ENCODE measurements at places on chromosomes 2 and 18. TPM values are rescaled to one million over a fixed set of nuclear protein-coding genes. Genes with fewer than 3 reads are reported as not detected.

Gene MFF
- total RNA-seq: 785 TPM

GRCh38 chr2:135993421-135993820, 8.0 kb upstream of the DARS1 start:
- DNase-seq: no peak

GRCh38 chr2:208266553-208266893, 468 bp downstream of the PIKFYVE start:
- DNase-seq: no peak

Gene REG1B
- total RNA-seq: not detected

- no peak for DNase-seq
Measured at GRCh38 chr18:23307567-23308295, 145.4 kb upstream of the RIOK3 start.

DNA sequence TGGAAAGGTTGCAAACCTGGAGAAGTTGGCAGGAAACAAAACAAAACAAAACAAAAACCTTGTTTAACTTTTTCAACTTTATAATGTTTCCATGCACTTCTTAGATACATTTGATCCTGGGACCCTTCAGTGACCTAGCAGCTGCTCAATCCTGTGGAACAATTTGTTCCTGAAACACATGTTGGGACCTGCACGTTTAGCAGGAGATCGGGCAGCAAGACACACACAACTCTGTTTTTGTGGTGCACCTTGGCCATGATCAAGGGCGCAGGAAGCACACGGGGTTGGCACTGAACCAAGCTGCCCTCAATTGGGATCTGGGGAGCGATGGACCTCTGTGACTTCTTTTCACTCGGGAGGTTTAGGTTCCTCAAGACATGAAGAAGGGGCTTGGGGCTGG, 268.7 kb downstream of the LOXHD1 start:
- DNase-seq: no peak

DNA sequence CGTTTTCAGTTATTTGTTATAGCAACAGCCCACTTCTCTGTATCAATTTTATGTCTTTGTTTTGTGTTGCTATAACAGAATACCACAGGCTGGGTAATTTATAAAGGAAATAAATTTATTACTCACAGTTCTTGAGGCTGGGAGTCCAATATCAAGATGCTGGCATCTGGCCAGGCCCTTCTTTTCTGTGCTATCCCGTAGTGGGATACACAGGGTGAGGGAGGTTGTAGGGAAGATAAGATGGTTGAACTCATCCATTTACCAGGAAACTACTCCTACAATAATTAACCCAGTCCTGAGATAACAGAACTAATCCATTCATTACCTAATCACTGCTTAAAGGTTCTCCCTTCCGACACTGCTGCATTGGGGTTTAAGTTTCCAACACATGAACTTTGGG, 220.7 kb downstream of the TPGS2 start:
- no peak for DNase-seq

Gene DNAH6
- 0.06 TPM for total RNA-seq

DNA sequence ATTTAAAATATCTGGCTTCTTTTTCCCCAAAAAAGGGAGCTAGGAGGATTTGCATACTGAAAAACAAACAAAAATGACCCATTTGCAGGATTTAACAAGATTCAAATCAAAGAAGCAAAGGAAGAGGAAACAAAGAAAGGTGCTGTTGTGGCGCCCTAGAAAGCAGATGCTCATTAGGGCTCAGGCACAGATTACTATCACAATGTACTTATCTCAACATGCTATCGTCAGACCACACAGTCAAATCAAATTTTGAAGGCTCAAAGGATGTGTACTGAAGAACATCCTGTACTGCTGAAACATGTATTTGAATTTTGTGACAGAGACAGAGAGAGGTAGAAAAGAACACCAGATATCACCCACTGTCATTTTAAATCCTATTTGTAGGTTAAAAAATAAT, 10.9 kb downstream of the RBMS1 start:
- DNase-seq: no peak

DNA sequence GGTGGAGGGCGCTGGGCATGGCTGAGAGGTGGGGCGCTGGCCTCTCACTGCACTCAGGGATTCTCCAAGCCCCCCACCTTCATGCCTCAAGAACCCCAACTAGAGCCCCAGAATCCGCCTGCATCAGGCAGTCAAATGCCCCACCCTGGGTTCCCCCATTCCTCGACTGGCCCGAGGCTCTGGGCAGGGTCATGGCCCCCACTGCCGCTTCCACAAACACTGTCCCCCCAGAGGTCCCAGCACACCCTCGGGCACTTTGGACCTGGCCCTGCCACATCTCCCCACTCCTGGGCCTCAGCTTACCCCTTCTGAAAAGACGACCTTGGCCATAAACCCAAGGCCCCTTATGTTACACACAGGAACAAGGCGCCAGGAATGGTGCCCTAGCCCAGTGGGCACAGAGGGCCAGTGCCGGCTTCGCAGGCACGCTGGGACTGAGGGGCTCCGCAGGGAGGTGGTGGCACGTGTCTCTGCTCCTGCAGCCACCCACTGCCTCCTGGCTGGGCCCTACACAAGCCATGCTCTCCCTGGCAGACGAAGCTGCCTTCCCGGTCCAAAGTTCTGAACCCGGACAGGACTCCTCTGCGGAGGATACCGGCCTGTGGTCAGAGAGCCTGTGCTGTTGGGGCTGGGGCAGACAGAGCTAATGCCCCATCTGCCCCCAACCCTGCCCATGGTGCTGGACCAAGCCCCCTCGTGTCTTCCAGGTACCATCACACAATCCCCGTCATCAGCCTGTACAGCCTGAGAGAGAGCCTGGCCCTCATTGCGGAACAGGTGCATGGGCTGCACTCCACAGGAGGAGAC, 6.8 kb downstream of the AGXT start:
- no peak for DNase-seq

DNA sequence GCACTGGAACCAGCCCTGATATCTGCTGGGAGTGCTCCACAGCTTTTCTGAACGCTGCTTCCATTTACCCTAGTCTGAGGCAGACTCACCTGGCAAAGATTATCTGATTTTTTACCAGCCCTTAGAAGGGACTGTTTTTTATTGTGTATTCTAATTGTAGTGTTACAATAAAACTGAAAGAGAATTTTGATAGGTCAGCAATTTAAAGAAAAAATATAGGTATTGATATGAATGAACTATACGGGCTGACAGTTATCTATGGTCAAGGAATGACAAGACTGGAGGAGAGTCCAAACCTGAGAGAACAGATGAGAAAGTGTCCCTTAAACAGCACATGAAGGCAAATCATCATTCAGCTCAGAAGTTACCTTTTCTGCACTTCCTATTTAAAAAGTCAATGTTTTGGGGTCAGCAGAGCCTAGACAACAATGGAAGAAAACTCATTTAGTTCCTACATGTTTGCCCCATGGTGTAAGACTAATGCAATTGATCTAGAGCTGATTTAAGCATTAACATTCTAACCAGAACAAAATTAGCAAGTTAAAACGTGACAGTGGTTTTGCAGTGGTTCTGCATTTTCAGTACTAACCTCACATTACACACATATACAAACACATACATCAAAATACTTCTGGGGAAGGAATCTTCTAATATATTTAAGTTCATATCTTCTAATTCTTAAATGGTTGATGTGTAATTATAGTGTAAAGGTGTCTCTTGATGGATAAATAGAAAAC, 500.9 kb downstream of the TGIF1 start:
- no peak for DNase-seq

Gene NXPH2
- 0.89 TPM for total RNA-seq

GRCh38 chr2:237465515-237466148, 21.4 kb upstream of the MLPH start:
- DNase-seq: peak; percentile 76

- DNase-seq: no peak
Measured at GRCh38 chr2:239836021-239836765, 188.9 kb downstream of the NDUFA10 start.

DNA sequence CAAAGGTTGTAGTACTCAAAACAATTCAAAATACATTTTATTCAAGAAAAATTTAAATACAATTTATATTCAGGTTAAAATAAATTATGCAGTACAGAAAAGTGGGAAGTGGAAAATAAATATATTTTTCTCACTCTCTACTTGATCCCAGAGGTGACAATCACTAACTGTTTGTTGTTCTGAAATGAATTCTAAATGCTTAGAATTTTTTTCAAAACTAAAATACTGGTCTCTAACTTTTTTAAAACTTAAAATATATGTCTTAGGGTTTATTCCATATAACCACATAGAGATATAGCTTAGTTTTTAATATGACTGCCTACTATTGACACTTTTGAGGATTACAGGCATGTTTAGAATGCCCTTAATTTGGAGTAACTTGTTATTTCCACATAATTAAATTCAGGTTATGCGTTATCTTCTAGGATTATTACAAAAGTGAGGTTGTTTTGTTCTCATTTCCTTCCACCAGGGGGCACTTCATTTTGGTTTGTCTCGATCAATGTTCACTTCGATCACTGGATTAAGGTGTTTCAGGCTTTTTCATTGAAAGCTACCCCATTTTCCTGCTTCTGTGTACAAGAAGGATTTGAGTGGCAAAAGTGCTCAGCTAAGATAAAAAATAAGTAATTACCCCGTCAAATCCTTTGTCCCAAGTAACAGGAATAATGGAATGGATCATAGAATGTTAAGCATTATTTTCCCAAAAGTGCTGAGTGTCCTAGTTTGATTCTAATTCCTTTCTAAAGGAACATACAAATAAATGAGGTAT, 27.1 kb upstream of the TFPI start:
- DNase-seq: peak; percentile 64

GRCh38 chr2:46942143-46942526, 26.5 kb upstream of the MCFD2 start:
- no peak for DNase-seq

Gene KATNAL2
- total RNA-seq: 0.87 TPM

DNA sequence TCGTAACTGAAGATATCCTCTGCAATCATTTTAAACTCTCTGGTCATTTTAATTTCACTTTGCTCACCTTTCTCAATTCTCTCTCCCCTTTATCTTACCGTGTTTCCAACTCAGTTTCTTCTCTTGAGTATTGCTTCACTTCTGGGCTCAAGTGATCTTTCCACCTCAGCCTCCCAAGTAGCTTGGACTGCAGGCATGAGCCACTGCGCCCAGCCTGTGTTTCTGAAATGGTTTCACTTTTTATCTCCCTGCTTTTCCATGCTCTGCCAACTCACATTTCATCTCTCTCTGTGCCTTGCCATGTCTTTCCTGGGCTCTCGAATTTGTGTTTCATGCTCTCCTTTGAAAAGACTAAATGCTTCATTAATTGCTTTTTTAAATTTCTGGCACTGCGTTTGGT, 30.5 kb upstream of the TMEM131 start:
- no peak for DNase-seq

Gene CFC1
- total RNA-seq: not detected
